Motor neuron (in vitro differentiated cells): ENCODE measurements at places on chromosomes 5 and 9. TPM values are rescaled to one million over a fixed set of nuclear protein-coding genes. Genes with fewer than 3 reads are reported as not detected.

RAB3C gene
- 114 and 117 TPM in 2 replicates for total RNA-seq

GIN1 gene
- 9.9 and 12.7 TPM in 2 replicates for total RNA-seq

TNFSF15 gene
- 0.53 and 0.62 TPM in 2 replicates for total RNA-seq

CCDC192 gene
- 1.7 and 1.9 TPM in 2 replicates for total RNA-seq

CNTRL gene
- total RNA-seq, result 15.9 and 18.4 TPM in 2 replicates

PLAC8L1 gene
- total RNA-seq, result 1.1 and 1.3 TPM in 2 replicates

GRXCR2 gene
- total RNA-seq, result not detected in 2 replicates

CCDC127 gene
- 6.9 and 10.2 TPM in 2 replicates for total RNA-seq

VLDLR gene
- 25.4 and 43.4 TPM in 2 replicates for total RNA-seq

RECK gene
- total RNA-seq, result 13.3 and 14.9 TPM in 2 replicates

DNA sequence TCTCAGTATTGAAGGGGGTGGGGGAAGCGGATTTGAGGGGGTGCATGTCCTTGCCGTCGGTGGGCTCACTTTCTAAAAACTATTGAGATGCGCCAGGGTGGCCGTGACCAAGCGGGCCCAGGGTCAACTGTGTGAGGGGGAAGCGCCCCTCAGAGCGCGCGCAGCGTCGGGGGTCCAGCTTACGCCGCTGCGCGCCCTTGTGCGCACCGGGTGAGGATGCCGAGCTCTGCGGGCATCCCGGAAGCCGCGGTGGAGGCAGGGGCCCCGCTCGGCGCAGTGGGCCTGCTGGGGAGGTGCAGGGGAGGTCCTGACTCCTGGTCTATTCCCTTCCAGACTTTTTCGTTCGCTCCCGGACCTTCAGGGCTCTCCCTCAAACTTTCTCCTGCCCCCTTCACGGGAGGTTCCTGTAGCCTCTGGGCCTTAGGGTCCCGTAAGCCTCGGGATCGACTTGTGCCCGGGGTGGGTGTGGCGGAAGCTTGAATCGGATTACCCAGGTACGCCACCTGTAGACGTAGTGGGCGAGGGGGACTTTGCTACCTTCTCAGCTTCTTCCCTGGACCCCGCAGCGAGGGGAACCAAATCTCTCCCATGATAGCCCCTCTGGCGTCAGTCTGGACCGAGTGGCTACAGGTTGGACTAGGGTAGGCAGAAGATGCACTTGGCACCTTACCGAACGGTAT, 2.5 kb upstream of the PRDM6 start:
- ATAC-seq, result no peak

DNA sequence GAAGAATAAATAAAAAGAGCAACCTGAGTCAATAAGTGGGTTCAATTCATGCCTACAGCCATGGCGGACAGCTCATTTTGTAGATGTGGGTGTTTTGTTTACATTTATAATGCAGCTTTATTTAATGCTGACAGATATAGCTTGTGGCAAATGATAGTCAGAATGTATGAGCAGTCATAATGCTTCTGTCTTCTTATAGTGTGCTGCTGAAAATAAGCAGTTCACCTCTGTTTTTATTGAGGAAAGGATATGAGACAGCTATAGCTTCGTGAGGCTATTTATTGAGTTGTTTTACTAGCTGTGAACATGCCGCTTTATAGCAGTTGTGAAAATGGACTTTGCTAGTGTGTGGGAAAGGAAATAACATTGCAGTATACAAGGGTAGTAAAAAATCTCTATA, 147.4 kb downstream of the PBX3 start:
- no peak for ATAC-seq

DNA sequence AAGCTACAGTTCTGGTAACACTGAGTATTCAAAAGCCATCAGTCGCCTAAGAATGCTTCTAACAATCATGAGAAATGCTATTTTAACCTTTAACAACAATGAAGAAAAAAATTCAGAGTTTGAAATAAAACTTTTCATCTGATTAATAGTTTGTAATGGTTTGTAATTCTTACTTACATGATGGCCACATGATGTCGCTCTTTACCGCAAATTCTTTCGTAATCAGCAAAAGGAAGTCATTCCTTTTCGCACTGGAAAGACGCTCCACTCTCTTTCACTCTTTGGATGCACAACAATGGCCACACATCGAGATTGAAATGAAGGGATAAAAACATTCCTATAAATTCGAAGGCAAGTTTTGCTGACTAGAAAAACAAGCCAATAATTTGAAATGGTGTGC, at the start of gene PCDHA7:
PCDHA7 (plus strand) TSS at position 277 of the 400 bp plus-strand sequence; CDS start at position 392, 115 bp downstream.
- no peak for ATAC-seq

GRCh38 chr5:36530215-36530614, 76.2 kb upstream of the SLC1A3 start:
- ATAC-seq, result no peak

GRCh38 chr5:39055768-39056398, 18.3 kb downstream of the RICTOR start:
- peak; percentile 64 for ATAC-seq

DNA sequence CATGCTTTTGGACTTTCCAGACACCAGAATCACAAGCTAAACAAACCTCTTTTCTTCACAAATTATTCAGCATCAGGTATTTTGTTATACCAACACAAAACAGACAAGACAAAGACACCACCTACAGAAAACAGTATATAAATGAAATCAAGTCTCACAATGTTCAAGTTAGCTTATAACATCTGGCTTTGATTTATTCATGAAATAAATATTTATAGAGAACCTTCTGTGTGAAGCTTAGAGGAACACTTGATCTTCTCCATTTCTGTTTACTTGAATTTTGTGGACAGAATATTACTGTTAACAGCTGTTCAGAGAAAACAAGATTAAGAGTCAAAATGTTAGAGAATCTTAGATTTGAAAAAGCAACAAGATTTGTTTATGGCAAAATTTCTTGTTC, 137.4 kb upstream of the PRR16 start:
- no peak for ATAC-seq

- ATAC-seq, result no peak
Observed at GRCh38 chr5:22593592-22593991, 259.6 kb downstream of the CDH12 start.

GRCh38 chr5:139862313-139862712, 66.7 kb downstream of the PSD2 start:
- ATAC-seq, result peak; percentile 18

DNA sequence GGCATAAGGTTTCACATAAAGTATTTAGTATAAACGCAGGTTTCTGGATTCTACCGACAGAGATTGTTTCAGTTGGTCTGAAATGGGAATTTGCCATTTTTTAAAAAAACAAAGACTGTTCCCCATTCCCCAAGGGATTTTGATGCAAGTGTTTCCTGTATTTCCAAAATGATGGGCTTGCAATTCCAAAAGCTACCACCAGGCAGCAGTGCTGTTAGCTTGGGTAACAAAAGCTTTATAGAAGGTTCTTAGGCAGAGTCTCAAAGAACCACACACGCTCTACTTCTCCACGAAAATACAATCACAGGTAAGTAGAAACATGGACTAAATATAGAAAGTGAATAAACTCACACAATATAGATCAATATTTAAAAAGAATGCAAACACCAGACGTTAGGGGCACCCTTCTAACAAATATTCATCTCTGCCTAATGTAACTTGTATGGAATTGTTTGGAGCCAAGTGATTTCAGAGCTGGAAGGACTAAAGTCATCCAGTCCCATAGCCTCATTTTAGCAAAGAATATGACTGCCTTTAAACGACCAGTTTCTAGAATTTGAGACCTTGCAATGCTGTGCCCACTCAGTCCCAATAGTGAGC, 154.3 kb downstream of the SPOCK1 start:
- no peak for ATAC-seq

DNA sequence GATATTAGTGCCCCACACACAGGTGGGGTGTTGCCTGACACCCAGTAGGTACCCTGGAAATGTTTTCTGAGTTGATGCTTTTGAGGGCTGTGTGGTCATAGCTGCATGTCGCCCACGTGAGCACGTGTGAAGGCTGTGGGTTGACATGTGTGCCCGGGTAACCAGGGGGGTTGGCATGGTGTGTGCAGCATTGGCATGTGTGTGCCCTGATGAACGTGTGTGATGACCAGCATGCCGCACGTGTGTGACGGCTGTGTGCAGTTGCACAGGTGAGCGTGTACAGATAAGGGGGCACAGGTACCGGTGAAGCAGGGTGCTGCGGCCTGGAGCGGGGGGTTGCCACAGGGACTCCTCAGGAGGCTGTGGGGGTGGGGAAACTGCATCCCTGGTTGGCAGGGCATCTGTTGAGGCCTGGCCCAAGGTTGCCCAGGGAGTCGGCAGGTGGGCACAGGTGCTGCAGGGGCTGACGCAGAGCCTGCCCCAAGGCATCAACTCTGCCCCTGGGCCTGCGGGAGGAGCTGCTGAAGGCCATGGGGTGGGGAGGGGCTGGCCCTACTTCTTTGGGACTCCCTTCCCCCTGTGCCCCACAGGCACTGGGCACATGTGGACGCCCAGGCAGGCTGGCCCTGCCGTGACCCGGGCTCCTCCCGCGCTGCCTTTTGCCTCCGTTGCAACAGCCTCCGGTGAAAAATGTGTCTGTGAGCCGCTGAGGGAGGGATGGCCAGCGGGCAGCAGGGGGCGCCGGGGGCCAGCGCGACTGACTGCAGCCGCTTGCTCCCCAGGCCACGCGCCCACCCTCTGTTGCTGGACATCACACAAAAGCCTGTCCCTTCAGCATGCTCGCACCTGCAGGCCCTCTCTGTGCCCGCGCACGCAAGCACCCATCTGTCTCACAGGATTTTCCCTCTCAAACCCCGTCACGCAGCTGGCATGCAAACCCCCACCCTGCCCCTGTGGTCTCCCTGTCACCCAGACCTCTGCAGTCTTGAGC, 2.2 kb downstream of the UNC5A start:
- peak; percentile 40 for ATAC-seq

DNA sequence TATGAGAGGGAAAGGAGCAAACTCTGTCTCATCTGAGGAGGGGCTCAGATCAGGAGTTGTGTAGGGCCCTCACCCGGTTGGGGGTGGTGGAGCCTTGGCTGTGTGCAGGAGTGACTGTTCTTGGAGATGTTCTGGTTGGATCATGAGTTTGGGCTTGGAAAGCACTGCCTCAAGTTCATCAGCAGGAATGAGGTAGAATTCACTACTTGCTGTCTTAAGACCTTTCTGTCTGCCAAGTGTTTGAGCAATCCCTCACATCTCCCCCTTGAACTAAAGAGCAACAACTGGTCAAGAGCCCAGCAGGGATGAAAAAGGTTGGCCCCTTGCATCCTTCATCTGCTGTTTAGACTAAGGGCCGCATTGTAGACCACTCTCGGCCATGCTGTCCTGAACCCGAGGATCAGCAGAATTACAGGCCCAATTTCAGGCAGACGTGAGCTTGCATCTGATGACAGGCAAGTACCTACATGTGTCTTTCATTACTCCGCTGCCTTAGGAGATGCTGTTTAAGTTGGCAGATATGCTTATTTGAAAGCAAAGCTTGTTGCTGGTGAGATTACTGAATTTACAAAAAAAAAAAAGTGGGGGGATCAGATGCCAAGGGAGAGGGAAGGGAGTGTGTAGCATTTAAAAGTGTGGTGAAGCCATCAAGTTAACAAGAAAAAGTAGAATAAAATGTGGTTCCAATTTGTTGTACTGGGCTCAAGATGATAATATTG, 36.4 kb downstream of the PIK3R1 start:
- no peak for ATAC-seq

- no peak for ATAC-seq
Observed at GRCh38 chr5:21145376-21145775, 1157.4 kb upstream of the CDH18 start.

DNA sequence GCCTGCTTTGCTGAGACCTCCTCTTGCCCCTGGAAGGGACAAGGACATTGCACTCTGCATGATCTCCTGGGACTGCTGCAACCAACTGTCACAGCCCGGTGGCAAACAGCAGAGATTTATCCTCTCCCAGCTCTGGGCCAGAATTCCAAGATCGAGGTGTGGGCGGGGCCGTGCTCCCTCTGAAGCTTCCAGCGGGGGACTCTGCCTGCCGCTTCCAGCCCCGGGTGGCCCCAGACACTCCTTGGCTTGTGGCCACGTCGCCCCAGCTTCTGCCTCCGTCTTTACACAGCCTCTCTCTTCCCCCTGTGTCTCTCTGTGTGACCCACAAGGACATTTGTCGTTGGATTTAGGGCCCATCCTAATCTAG, 67.1 kb downstream of the COL5A1 start:
- no peak for ATAC-seq

- ATAC-seq, result no peak
Observed at GRCh38 chr5:164868761-164869160, 1363.3 kb downstream of the MAT2B start.

GRCh38 chr9:88540251-88540763, 5.3 kb downstream of the NXNL2 start:
- ATAC-seq, result no peak

- no peak for ATAC-seq
Observed at GRCh38 chr5:170186156-170186555, 46.6 kb upstream of the C5orf58 start.

- peak; percentile 67 for ATAC-seq
Observed at GRCh38 chr5:126490167-126490940, 67.1 kb downstream of the GRAMD2B start.

GRCh38 chr5:10387690-10388089, 34.2 kb downstream of the MARCHF6 start:
- no peak for ATAC-seq
